ENCODE measurements at places on chromosomes 7 and 10.

- ATAC-seq: peak; percentile 5
Measured at GRCh38 chr7:74092321-74092963, 8.8 kb downstream of the LIMK1 start.

- ATAC-seq: no peak
Measured at GRCh38 chr7:139711991-139712743, 65.6 kb downstream of the HIPK2 start.

GRCh38 chr7:141495057-141495456 lies 56.2 kb upstream of the AGK start:
- ATAC-seq: no peak

DNA sequence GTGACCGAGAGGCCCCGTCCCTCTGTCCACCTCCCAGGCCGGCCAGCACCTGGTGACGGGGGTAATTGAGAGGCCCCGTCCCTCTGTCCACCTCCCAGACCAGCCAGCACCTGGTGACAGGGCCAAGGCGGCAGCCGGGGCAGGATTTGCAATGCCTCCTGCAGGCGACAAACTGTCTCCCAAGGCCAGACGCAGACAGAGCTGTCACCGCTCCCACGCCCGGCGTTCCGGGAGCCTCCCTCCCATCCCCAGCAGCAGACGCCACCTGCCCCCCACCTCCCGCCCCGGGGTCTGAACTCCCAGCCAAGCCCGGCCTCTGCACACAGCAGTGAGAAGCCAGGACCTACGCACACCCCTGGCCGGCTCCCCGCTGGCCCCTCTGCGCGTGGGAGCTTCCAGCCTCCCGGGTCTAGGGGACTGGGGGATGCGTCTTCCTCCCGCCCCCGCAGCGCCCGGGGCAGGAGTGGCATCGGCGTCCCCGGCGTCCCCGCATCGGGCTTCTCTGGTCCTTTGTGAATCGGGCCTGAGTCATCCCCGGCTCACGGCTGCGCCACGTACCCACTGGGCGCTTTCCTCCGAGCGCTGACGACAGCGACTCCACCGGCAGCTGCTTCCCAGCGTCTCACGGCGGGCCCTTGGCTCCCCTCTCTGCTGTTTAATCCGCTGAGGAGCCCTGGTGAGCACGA lies 95.1 kb upstream of the DIP2C start:
- peak; percentile 88 for ATAC-seq

- peak; percentile 91 for ATAC-seq
Measured at GRCh38 chr7:101699881-101700823, 71.1 kb upstream of the MYL10 start.

DNA sequence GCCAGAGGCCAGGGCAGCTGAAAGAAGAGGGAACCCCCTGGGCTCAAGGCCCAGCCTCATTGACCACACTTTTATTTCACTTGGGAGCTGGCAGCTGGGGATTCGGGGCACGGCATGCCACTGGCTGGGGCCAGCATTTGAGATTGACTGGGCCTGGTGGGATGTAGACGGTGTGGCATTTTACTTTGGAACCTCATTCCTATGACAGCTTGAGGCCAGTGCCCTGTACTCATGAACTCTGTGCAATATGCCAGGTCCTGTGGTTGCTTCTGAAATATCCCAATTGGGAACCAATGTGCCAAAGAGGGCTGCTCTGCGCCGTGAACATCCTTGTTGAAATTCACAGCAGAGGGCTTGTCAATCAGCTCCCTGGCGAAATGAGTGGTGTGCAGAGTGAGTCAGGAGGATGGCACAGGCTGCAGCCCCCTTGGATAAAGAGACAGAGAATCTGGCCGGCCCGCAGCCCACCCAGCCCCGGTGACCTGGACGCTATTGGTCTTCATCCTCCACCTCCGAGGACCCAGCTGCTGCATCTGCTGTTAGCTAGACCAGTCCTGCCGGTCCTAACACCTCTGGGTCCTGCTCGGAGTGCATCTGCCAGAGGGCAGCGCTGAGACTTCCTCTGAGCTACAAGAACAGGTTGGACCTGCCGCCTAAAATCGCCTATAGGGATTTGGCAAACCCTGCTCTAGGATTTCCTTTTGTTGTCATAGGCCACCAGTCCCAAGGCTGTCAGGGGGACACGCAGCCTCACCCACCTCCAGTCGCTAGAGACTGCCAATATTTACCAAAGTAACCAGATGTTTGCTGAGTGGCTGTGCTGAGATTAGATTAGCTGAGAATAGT lies 58.0 kb downstream of the PRKAG2 start:
- no peak for ATAC-seq

- no peak for ATAC-seq
Measured at GRCh38 chr7:18760631-18761445, 265.3 kb downstream of the HDAC9 start.

GRCh38 chr7:2950578-2950977 lies 93.1 kb downstream of the CARD11 start:
- no peak for ATAC-seq

- no peak for ATAC-seq
Measured at GRCh38 chr10:31457858-31458257, 138.8 kb downstream of the ZEB1 start.

- ATAC-seq: peak; percentile 84
Measured at GRCh38 chr10:127423218-127423915, 125.7 kb upstream of the NPS start.

DNA sequence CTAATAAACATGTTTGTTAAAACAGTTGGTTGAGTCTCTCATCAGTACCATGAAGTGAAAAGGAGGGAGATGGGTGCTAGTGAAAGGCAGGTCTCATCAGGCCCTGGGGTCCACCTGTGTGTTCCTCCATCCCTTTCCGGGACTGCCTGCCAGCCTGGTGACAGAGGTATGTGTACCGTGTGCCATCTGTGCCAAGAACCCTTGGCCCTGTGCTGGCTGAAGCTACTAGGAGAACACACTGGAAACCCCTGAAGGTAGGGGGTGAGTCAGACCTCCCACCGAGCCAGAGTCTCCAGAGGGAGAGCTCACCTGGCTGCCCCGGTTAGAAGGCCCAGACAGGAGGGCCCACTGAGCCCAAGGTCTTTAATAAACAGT lies 2.3 kb downstream of the DDIT4 start:
- no peak for ATAC-seq

DNA sequence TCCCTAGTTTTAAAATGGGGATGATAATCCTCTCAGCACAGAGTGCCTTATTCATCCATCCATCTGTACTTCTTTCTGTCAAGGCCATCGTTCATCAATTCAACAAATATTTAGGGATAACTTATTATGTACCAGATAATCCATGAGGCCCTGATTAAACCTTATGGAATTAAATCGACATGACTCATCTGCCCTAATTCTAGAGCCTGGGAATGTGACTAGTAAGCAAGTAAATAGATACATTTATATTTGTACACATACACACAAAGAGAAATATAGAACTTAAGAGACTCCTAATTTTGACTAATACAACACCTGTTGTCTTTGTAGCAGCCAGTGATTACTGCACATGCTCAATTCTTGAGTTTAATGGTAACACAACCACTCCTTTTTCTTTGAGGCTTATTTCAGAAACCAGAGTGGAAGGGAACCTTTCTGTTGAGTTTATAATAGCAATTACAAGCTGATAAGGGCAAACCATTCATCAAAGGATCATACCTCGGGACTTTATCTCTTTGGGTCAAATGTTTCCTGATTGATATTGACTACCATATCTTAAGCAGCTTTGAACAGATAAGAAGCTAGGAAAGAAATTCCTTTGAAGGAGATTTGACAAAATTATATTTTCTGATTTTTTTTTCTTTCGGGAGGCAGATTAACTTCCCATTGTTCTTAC lies 122.7 kb downstream of the ARID5B start:
- ATAC-seq: no peak

GRCh38 chr10:117537904-117538524 lies 4.5 kb upstream of the EMX2 start:
- ATAC-seq: peak; percentile 1
